ENCODE measurements at places on chromosomes 3 and 15.

- no peak for DNase-seq
Measured at GRCh38 chr3:58962040-58962651, 87.7 kb downstream of the CFAP20DC start.

DNA sequence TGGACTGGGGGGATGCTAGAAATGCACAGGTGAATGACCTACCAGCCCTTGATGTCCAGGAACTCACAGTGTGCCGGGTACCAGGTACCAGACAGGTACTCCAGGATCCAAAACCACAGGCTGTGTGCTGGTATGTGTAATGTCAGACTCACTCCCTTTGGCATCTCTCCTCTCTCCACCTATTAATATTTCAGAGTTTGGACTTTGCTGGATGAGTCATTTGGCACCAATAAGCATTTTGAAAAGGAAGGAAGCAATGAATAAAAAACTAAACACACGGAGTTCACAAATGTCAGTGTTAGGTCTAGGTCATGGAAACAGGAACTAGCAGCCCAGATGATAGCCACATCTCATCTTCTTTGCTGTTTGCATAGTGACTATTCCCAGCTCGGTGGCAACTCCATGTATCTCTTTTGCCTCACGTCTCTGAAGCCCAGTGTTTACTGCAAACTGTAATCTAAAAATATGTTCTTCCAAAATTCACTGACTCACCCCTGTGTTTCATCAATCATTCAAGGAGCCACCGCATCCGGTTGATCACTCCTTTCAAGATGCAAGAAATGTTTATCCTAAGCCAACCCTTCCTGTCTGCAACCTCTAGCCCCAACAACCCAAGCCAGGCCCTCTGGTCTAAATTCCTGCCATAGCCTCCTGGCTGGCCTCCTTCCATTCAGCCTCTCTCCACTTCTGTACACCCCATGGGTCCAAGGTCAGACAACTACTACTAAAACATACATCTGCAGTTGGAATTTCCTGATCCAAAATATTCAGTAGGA, 8.4 kb downstream of the ITGB5 start:
- DNase-seq, result no peak

GRCh38 chr15:95018888-95019545, 787.7 kb downstream of the MCTP2 start:
- no peak for DNase-seq

GRCh38 chr3:76855451-76855850, 184.4 kb upstream of the ROBO2 start:
- no peak for DNase-seq

Data from stimulated activated CD8-positive, alpha-beta memory T cell treated with anti-CD3 and anti-CD28 coated beads, Interleukin-15, amount 100 ng/mL, for 24 hours (primary cell).